ENCODE measurements at places on chromosomes 6 and 20.

GRCh38 chr6:158026054-158026900 is 44.6 kb downstream of the SYNJ2 start:
- peak; percentile 62 for DNase-seq

GRCh38 chr20:22315073-22315472 is 269.3 kb downstream of the FOXA2 start:
- no peak for DNase-seq

- no peak for DNase-seq
Observed at GRCh38 chr6:1611572-1612298, 2.0 kb downstream of the FOXC1 start.

- no peak for DNase-seq
Observed at GRCh38 chr6:129604321-129604720, 105.7 kb downstream of the ARHGAP18 start.

DNA sequence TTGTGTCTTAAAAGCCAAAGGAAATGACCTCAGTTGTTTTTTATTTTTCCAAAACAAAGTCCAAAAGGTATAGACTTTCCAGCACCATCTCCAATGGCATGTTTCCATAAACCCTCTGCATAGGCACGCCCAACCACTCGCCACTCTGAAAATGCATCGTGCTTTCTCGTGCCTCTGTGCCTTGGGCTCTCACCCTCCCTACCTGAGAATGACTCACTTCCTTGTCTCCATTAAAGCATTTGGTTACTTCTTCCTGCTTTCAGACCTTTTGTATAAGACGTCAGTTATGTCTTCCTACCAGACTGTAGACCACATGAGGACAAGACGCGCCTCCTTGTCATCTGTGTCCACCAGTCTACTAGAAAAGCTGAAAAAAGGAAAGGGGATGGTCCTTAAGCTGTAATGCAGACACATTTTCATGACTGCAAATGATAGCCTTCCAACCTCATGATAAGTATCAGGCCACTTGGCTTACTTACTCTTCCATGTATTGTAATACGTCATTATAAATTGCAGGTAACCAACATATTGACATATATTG is 61.2 kb upstream of the CDYL start:
- no peak for DNase-seq

- DNase-seq = no peak
Observed at GRCh38 chr6:152879681-152880080, 103.2 kb downstream of the FBXO5 start.

DNA sequence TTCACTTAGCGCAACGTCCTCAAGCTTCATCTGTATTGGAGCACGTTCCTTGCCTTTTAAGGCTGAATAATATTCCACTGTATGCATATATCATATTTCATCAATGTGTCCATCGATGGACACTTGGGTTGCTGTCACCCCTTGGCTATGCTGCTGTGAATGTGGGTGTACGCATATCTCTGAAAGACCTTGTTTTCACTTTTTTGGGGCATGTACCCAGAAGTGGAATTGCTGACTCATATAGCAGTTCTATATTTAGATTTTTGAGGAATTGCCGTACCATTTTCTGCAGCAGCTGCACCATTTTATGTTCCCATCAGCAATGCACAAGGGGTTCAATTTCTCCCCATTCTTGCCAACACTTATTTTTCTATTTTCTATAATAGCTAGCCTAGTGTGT is 22.8 kb upstream of the SLC23A2 start:
- DNase-seq = no peak

GRCh38 chr6:68502946-68503345 is 132.1 kb upstream of the ADGRB3 start:
- DNase-seq = no peak
